ENCODE measurements at places on chromosomes 7 and 10. TPM values are rescaled to one million over a fixed set of nuclear protein-coding genes. Genes with fewer than 3 reads are reported as not detected.

Gene GPNMB
- total RNA-seq: not detected

DNA sequence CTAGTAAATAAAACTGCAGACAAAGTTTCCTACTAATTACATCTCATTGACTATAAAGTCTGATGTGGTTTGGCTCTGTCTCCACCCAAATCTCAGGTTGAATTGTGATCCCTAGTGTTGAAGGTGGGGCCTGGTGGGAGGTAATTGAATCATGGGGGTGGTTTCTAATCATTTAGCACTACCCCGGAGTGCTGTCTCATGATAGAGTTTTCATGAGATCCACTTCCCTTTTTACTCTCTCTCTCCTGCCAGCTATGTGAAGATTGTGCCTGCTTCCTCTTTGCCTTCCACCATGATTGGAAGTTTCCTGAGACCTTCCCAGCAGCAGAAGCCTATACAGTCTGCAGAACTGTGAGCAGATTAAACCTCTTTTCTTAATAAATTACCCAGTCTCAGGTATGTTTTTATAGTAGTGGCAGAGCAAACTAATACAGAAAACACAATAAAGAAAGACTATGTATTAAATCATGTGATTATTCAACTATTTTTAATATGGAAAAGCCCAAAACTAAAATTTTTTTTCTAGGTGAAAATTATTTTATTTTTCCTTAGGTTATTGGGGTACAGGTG is 232.1 kb downstream of the FZD1 start:
- no peak overlapping the region for H3K27ac ChIP-seq
- no peak overlapping the region for H3K4me3 ChIP-seq
- H3K27me3 ChIP-seq: no peaks in the 10 kb centered on the region
- DNase-seq: no peak

DNA sequence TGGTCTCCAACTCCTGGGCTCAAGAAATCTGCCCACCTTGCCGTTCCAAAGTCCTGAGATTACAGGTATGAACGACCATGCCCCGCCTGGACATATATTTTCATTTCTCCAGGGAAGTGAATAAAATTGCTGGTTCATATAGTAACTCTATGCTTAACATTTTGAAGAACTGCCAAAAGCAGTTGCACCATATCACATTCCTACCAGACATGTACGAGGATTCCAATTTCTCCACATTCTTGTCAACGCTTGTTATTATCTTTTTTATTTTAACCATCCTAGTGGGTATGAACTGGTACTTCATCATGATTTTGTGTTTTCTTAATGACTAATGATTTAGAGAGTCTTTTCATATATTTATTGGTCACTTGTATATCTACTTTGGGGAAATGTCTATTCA is 21.9 kb upstream of the CPN1 start:
- no peaks in the 10 kb centered on the region for H3K36me3 ChIP-seq
- H3K4me1 ChIP-seq: no peaks in the 10 kb centered on the region
- DNase-seq: no peak
- H3K27ac ChIP-seq: no peak overlapping the region
- H3K27me3 ChIP-seq: peaks cover 9% of the 10 kb centered on the region

- no peak for DNase-seq
- no peak overlapping the region for H3K4me3 ChIP-seq
- peaks cover 2% of the 10 kb centered on the region for H3K27me3 ChIP-seq
- no peak overlapping the region for H3K27ac ChIP-seq
- H3K36me3 ChIP-seq: no peaks in the 10 kb centered on the region
- no peaks in the 10 kb centered on the region for H3K4me1 ChIP-seq
Observed at GRCh38 chr10:70913191-70913892, 25.0 kb upstream of the PCBD1 start.

GRCh38 chr7:155233311-155234157 is 64.1 kb upstream of the INSIG1 start:
- H3K4me1 ChIP-seq: no peaks in the 10 kb centered on the region
- no peak overlapping the region for H3K4me3 ChIP-seq
- no peaks in the 10 kb centered on the region for H3K27me3 ChIP-seq
- H3K36me3 ChIP-seq: no peaks in the 10 kb centered on the region

Gene SLC13A1
- total RNA-seq: not detected

- no peaks in the 10 kb centered on the region for H3K4me1 ChIP-seq
- H3K4me3 ChIP-seq: no peak overlapping the region
- H3K27ac ChIP-seq: no peak overlapping the region
- DNase-seq: no peak
- H3K27me3 ChIP-seq: no peaks in the 10 kb centered on the region
- H3K36me3 ChIP-seq: no peaks in the 10 kb centered on the region
Observed at GRCh38 chr7:13279854-13280435, 592.5 kb downstream of the ARL4A start.

Data from CD4-positive, alpha-beta T cell (primary cell).